Metanephros (tissue), 2 donors: ENCODE measurements at places on chromosomes 2 and 18. TPM values are rescaled to one million over a fixed set of nuclear protein-coding genes. Genes with fewer than 3 reads are reported as not detected.

Gene ANKRD12
- total RNA-seq = 46.5 TPM

Gene CCDC148
- total RNA-seq = 10.0 TPM

Gene MC2R
- total RNA-seq = not detected

Gene M1AP
- 0.47 TPM for total RNA-seq

Gene GAD1
- total RNA-seq = 2.0 TPM

Gene INPP1
- total RNA-seq = 16.2 TPM

Gene TUBA4B
- not detected for total RNA-seq

Gene CCDC74A
- total RNA-seq = 20.4 TPM
